ENCODE measurements at places on chromosomes 1 and 21. TPM values are rescaled to one million over a fixed set of nuclear protein-coding genes. Genes with fewer than 3 reads are reported as not detected.

Gene CSMD2
- total RNA-seq, result 16.6 TPM

DNA sequence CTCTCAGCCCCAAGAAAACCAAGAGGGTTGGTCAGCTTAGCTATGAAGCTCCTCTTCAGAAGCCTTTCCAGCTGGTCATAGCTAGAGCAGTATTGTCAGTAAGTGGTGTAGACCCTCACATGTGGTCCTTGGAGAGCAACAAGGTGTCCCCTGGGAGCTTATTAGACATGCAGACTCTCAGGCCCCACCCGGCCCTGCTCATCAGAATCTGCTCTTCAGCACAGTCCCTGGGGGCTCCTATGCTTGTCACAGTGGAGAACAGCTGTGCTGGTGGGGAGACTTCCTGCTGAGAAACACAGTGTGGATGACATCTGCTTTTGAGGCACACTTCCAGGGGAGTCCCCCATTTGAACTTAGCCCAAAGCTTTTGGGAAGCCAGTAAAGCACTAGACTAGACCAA lies 21.9 kb upstream of the NEK2 start:
- peaks cover 15% of the 10 kb centered on the region for H3K27me3 ChIP-seq
- no peak for DNase-seq
- no peaks in the 10 kb centered on the region for H3K36me3 ChIP-seq
- H3K4me1 ChIP-seq, result no peaks in the 10 kb centered on the region

GRCh38 chr1:56406821-56407220 lies 172.5 kb downstream of the PLPP3 start:
- DNase-seq, result no peak
- H3K36me3 ChIP-seq, result no peaks in the 10 kb centered on the region
- 0 out of 2 replicates have a peak, but pooled peaks cover 1% of the 10 kb centered on the region for H3K4me1 ChIP-seq
- H3K27ac ChIP-seq, result no peak overlapping the region
- no peak overlapping the region for H3K4me3 ChIP-seq

DNA sequence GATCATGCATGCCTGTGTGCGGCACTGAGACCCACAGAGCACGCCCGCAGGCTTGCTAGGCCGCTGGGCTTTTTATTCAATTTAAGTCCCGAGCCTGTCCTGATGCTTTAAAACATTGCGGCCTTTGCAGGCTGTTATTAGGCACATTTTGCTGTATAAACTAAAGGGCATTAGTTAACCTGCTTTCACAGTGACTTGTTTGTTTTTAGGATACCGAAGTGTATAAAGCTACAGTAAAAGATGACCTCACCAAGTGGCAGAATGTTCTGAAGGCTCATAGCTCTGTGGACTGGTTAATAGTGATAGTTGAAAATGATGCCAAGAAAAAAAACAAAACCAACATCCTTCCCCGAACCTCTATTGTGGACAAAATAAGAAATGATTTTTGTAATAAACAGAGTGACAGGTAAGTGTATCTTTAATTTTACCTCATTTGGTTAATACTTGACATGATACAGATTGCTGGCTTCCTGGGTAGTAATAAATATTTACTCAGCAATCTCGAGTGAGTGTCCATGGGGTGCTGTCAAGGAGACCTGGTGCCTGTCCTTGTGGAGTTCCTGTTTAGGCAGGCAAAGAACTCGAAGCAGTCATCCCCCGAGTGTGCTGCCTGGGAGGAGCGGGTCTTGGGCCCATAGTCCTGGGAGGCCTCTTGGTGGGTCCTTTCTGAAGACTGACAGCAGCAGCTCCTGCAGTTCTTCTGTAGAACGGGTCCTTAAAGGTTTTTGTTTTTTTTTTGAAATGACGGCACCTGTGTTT lies 40.1 kb downstream of the TRAPPC10 start:
- H3K27ac ChIP-seq, result peak overlapping the region; percentile 26
- no peaks in the 10 kb centered on the region for H3K27me3 ChIP-seq
- no peak overlapping the region for H3K4me3 ChIP-seq
- 0 out of 2 replicates have a peak, but pooled peaks cover 9% of the 10 kb centered on the region for H3K36me3 ChIP-seq
- DNase-seq, result no peak

DNA sequence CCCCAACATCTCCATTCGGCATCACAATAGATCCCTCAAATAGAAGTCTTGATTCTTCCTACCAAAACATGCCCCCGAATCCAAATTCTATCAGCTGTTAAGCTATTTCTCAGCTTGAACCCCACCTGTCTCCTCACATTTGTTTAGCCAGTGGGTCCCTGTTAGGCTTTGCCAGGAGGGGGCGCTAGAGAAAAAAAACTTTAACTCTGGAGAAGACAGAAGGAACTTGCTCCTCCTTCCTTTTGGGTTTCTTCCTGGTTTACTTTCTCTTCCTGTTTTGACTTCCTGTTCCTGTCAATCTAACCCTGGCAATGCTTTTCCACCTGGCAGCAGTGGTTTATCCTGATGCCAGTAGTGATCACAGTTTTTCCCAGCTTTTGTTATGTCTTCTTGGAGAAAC lies 95.6 kb upstream of the KCNK1 start:
- no peak overlapping the region for H3K27ac ChIP-seq
- no peaks in the 10 kb centered on the region for H3K27me3 ChIP-seq
- no peaks in the 10 kb centered on the region for H3K36me3 ChIP-seq
- H3K4me3 ChIP-seq, result no peak overlapping the region

Gene E2F2
- 3.4 TPM for total RNA-seq

DNA sequence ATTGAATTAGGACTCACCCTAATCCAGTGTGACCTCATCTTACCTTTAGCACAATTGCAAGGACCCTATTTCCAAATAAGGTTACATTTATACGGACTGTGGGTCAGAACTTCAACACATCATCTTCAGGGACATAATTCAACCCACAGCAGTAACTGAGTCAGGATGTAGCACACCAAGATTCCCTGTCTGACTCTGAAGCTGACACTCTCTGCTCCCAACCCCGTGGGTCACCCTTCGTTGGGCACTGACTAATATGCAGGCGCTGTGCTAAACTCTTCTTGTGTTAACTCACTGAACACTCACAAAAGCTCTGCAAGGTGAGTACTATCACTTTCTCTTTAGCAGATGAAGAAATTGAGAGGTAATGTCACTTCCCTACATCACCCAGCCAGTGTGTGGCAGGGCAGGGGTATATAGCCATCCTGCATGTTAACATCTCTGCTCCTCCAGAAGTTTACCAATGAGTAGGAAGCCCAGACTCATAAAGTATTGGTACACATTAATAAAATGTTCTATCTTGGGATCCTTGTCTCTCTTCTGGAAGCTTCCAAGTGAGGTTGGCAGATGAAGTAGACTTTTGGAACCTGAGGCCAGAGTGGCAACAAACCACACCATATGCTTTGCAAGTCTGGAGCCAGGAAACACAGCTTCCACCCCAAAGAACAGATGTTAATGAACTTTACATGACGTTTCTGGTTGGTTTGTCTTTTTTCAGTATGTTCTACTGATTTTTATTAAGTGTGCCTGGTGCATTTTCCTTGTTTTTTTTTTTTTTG lies 139.2 kb upstream of the KLHDC7A start:
- no peaks in the 10 kb centered on the region for H3K4me1 ChIP-seq
- no peaks in the 10 kb centered on the region for H3K27me3 ChIP-seq
- no peak overlapping the region for H3K4me3 ChIP-seq

GRCh38 chr21:42619841-42620240 lies 33.6 kb upstream of the PDE9A start:
- no peak for DNase-seq
- H3K4me3 ChIP-seq, result no peak overlapping the region
- H3K27me3 ChIP-seq, result no peaks in the 10 kb centered on the region
- no peaks in the 10 kb centered on the region for H3K36me3 ChIP-seq
- no peaks in the 10 kb centered on the region for H3K4me1 ChIP-seq

GRCh38 chr1:80632284-80632683 lies 1168.5 kb upstream of the ADGRL2 start:
- no peak for DNase-seq
- no peaks in the 10 kb centered on the region for H3K36me3 ChIP-seq
- H3K4me1 ChIP-seq, result no peaks in the 10 kb centered on the region
- H3K27ac ChIP-seq, result no peak overlapping the region
- no peak overlapping the region for H3K4me3 ChIP-seq

Gene SIK1
- total RNA-seq, result 1.1 TPM

Gene TAGLN2
- 60.1 TPM for total RNA-seq

Gene SPRR1B
- total RNA-seq, result not detected

- DNase-seq, result no peak
- H3K27me3 ChIP-seq, result no peaks in the 10 kb centered on the region
- no peak overlapping the region for H3K27ac ChIP-seq
- no peak overlapping the region for H3K4me3 ChIP-seq
- no peaks in the 10 kb centered on the region for H3K36me3 ChIP-seq
- H3K4me1 ChIP-seq, result no peaks in the 10 kb centered on the region
Measured at GRCh38 chr1:67556297-67556900, 126.2 kb upstream of the SERBP1 start.
